HFFc6 (cell line): ENCODE measurements at places on chromosomes 5 and 9. TPM values are rescaled to one million over a fixed set of nuclear protein-coding genes. Genes with fewer than 3 reads are reported as not detected.

BTNL8 gene
- not detected in 2 replicates for total RNA-seq

FAM221B gene
- not detected in 3 replicates for total RNA-seq

SPATA6L gene
- 0.91 TPM in 1 of 2 replicates, not detected in the other for total RNA-seq

LHFPL2 gene
- total RNA-seq = 13.0 to 18.7 TPM (median 15.0 TPM) in 3 replicates

DND1 gene
- 0.26 to 0.74 TPM (median 0.44 TPM) in 3 replicates for total RNA-seq

TNFSF8 gene
- total RNA-seq = not detected in 3 replicates

IFNA2 gene
- total RNA-seq = not detected in 3 replicates

FBXL7 gene
- total RNA-seq = 12.7 to 16.3 TPM (median 13.8 TPM) in 3 replicates
